ENCODE measurements at places on chromosomes 2 and 18.
A peak's percentile ranks its signal among the peaks of the same experiment; 100 is the strongest.

- DNase-seq: no peak
These were observed 17.0 kb downstream of the FAM228A start for GRCh38 chr2:24191848-24192247.

GRCh38 chr2:27494284-27494943 lies 586 bp downstream of the FNDC4 start:
- no peak for DNase-seq

GRCh38 chr18:58624011-58624410 lies 4.9 kb downstream of the ALPK2 start:
- no peak for DNase-seq

- DNase-seq: no peak
These were observed 47.3 kb downstream of the C2orf42 start for GRCh38 chr2:70143314-70144150.

DNA sequence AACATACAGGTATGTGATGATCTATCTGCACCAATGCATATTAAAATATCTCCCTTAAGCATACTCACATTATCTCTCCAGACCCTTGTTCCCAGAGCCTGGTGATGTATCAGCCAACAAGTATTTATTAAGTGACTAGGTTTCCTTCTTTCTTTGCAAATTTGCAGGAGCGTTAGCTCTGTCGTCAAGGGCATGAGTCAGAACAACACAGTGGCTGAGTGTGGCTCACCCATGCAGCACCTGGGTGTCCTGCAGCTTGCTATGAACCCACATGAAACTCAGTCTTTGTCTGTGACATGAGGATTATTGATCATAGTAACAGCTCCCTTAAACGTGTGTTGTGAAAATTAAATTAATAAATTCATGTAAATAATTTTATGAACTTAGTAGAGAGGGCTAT lies 96.6 kb downstream of the PIEZO2 start:
- DNase-seq: no peak

- no peak for DNase-seq
These were observed 9.3 kb upstream of the TSN start for GRCh38 chr2:121746071-121746578.

- DNase-seq: no peak
These were observed 9.0 kb downstream of the CAPN10 start for GRCh38 chr2:240595381-240596079.

DNA sequence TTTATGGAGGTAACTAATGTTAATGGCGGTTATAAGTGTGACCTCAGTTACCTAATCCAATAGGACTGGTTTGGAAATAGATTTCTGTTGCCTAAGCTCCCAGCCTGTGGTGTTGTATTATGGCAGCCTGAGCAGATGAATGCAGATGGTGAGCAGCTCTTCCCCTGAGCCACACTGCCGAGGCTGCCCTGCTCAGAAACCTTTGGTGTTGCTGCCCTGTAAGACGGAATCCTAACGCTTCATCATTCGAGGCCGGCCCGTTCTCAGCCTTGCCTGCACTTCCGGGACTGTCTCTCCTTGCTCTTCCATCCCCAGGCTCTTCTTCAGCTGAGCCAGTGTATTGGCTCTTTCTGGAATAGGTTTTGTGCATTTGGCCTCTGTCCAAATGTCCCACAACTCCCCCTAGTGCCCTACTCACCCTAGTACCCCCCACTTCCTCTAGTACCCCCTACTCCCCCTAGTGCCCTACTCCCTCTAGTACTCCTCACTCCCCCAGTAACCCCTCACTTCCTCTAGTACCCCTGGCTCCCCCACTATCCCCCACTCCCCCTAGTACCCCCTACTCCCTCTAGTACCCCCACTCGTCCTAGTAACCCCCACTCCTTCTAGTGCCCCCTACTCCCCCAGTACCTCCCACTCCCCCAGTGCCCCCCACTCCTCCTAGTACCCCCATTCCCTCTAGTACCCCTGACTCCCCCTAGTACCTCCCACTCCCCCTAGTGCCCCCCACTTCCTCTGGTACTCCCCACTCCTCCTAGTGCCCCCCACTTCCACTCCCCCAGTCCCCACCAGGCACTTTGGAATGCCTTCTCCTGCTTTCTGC lies 106.0 kb upstream of the TAF1B start:
- DNase-seq: no peak

- no peak for DNase-seq
These were observed 181.6 kb downstream of the BCL2 start for GRCh38 chr18:63137999-63138435.

DNA sequence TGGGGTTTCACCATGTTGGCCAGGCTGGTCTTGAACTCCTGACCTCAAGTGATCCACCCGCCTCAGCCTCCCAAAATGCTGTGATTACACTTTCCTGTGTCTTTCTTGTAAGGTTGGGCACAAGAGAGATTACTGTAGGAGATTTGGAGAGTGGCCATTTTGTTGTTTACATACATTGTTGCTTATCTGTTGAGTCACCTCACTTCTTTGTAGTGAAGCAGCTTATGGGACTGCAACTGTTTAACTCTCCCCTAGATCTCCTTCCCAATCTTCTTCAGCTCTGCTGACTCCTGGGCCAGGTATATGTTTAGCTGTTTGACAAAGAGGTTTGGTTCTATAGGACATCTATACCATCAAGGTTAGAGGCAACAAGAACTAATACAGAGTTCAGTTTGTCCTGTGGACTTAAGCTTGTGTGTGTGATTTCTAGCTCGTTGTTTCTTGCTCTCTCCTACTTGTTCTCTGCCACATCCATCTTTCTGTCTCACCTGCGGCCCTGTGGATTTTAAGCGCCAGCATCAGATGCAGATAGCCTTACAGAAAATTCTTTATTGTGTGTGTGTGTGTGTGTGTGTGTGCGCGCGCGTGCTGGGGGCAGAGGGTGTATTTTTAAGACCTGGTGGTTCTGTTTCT lies 95.4 kb downstream of the HAUS1 start:
- DNase-seq: no peak

GRCh38 chr2:43885132-43885632 lies 46.4 kb downstream of the ABCG8 start:
- no peak for DNase-seq

DNA sequence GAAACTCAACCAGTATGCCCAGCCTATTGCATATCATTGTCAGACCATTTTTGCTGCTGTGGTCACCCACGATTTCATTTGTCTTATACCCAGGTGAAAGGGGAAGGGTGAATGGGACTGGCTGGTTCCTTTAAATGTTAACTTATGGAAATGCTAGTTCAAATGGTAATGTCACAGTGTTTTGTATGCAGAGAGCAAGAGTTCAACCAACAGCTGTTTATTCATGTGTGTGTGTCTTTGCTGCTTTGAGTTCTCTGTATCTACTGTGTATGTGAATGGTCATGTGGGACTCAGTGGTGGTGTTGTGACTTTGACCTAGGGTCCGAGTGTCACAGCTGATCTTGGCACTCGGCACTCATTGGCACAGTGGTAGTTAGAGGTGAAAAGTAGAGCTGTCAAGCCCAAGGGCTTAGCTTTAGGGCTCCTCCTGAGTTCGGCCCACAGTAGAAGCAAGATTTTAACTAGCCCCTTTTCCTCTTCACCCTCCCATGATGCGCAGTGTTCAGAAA lies 114.6 kb downstream of the NRP2 start:
- DNase-seq: no peak

DNA sequence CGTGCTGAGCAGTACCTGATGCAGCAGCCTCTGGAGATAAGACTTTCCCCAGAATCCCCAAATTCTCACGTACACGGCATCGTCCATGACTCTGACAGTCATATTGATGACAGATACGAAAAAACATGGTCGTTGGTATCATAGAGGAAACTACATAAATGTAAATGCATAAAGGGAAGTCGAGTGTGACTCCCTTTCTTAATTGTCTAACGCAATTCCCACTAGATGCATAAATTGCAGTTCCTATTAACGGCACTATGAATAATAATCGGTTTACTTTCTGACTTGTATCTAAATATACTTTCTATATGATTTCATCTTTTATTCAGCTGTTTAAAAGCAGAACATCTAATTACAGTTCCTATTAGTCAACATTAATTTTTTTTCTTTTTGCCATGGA lies 322.6 kb upstream of the REV1 start:
- no peak for DNase-seq

DNA sequence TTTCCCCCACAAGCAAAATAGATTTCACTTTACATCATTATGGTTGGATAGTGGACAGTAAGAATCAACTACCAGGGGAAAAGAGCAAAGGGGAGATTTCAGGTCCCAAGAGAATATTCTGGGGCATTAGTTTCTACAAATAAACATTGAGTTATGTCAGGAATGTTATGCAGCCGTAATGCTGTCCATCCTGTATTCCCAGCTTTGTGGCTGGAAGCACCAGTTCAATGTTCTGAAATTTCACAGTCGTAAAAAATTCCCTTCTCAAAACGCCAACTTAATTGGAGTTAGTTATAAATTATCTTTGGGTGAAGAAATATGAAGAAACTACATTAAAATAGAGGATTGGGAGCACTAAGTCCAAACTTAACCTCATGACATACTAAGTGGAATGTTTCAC lies 141.5 kb upstream of the FIGN start:
- DNase-seq: no peak

GRCh38 chr2:171390941-171391516 lies 42.8 kb downstream of the METTL8 start:
- DNase-seq: no peak

DNA sequence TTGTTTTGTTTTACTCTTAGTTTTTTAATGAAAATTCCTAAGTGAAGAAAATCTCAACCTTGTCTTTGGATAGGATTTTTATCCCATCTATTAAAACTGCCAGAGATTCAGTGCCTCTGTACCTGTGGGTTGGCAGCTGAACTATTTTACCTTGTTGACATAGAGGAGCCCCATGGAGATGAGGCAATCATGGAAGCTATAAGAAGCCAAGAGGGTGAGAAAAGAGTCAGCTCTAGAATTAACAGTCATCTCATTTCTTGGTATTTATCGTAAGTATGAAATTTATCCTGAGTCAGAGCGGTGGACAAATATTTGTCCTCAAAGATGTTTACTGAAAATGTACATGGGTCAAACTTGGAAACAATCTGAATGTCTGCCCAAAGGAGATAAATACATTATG lies 35.8 kb upstream of the PGAP1 start:
- no peak for DNase-seq

- DNase-seq: no peak
These were observed 81.0 kb upstream of the RBMS1 start for GRCh38 chr2:160574468-160575140.

GRCh38 chr2:37851428-37851827 lies 73.7 kb upstream of the RMDN2 start:
- DNase-seq: no peak

- no peak for DNase-seq
These were observed 59.9 kb downstream of the MSH6 start for GRCh38 chr2:47842846-47843245.

- no peak for DNase-seq
These were observed 177.9 kb downstream of the ALK start for GRCh38 chr2:29743516-29743915.

GRCh38 chr18:38545071-38545470 lies 979.5 kb upstream of the CELF4 start:
- DNase-seq: no peak

- DNase-seq: no peak
These were observed 56.7 kb upstream of the MSTN start for GRCh38 chr2:190119257-190119656.

GRCh38 chr2:47300081-47300480 lies 102.9 kb upstream of the MSH2 start:
- no peak for DNase-seq

GRCh38 chr2:225993430-225993829 lies 593.9 kb downstream of the NYAP2 start:
- DNase-seq: no peak

DNA sequence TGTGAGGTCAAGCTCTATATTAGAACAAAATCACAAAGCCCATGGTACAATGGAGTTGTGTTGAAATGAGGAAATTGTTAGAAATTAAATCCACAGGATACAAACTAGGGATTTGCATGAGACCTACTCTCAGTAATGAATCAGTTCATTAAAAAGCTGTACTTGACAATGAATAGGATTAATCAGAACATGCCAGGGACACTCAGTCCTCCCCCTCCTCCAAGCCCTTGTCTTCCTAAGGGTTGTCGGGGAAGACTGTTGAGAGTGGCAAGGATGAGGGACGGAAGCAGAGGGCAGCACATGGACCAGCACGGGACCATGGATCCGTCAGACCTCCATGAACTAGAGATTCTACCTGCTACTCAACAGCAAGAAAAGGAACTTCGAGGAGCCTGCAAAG lies 39.8 kb downstream of the SPRED2 start:
- no peak for DNase-seq

DNA sequence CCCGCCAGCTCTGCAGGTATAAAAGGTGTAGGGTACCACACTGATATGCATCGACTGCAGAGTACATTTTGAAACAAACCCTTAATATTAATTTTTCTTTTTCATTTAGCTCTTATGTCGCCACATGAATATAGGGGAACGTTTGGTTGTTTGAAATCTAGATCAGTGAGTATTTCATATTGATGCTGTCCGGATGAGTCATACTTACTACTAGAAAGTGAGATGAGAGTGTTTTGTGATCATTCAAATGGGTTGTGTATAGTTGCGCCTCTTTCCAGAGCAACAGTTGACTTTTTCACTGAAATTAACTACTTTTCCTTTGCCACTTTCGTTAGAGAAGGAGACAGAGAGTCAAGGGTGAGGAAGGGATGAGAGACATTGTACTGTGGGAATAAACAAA lies 24.6 kb downstream of the NPAS2 start:
- DNase-seq: no peak

GRCh38 chr2:63903003-63903402 lies 61.3 kb downstream of the UGP2 start:
- peak; percentile 35 for DNase-seq

GRCh38 chr2:149330127-149331022 lies at the start of gene LYPD6:
TSS of gene LYPD6 (plus strand) at chr2:149330587. CDS start at chr2:149437709, 107,122 bp downstream.
- no peak for DNase-seq

DNA sequence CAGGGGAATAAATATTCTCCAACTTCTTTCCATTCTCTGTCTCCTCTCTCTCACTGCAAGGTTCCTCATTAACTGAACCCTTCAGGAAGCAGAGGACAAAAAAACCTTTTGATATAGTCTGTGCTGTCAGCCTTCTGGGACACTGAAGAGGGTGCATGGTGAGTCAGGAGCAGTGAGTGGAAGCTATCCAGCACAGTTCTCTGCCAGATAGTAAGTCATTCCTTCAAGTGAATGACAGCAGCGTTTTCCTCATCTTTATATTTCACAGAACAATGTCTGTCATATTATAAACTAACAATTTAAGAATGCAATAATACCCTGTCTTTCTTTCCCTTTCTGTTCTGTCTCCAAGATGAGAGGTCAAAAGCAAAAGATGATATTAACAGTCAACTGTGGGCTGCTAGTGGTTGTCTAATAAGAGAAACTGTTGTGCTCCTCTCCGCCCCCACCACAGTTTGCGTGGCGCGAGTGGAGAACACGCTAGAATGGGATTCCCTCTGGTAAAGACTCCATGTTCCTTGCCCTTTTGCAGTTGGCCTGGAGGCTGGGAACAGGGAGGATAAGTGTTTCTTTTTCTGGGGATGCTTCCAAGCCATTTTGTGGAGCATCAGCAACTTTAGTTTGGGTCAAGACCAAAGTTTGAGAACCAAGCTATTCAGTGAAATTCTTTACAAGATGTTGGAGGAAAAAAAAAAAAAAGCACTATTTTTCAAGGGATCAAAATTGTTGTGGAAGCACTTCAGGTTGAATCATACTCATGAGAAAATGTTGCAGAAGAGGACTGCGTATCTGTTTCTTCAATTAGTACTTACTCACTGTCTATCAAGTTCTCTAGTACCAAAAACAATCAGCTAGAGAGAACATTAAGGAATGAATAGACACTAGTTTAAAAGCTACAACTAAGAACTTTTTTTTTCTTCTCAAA lies 430.2 kb downstream of the SETBP1 start:
- no peak for DNase-seq
